IMR-90 (cell line): ENCODE measurements at places on chromosomes 12 and 14. TPM values are rescaled to one million over a fixed set of nuclear protein-coding genes. Genes with fewer than 3 reads are reported as not detected.

Gene RSRC2
- 18.6 and 41.7 TPM in 2 replicates for total RNA-seq

Gene RASAL1
- not detected in 2 replicates for total RNA-seq

Gene GLS2
- total RNA-seq: under 0.01 and 0.36 TPM in 2 replicates

Gene DLGAP5
- total RNA-seq: 19.0 and 40.3 TPM in 2 replicates

Gene TAS2R8
- total RNA-seq: not detected in 2 replicates

Gene TBC1D30
- 0.18 and 0.28 TPM in 2 replicates for total RNA-seq

Gene REM2
- under 0.01 TPM in 2 replicates for total RNA-seq

Gene COX8C
- not detected in 2 replicates for total RNA-seq

Gene STXBP6
- total RNA-seq: 14.3 and 15.6 TPM in 2 replicates

Gene KDM5A
- total RNA-seq: 66.7 and 95.9 TPM in 2 replicates

Gene ASB8
- total RNA-seq: 20.8 and 26.7 TPM in 2 replicates

Gene HOXC12
- total RNA-seq: not detected in 2 replicates

Gene KCNH3
- total RNA-seq: 0.28 TPM in 1 of 2 replicates, not detected in the other

Gene CCDC177
- total RNA-seq: not detected in 2 replicates

Gene TMEM233
- total RNA-seq: not detected in 2 replicates

Gene ZFYVE26
- total RNA-seq: 10.3 and 11.1 TPM in 2 replicates

Gene LRP1-AS
- not detected in 2 replicates for total RNA-seq

Gene PLXNC1
- 1.1 and 1.6 TPM in 2 replicates for total RNA-seq

Gene SMCO2
- not detected in 2 replicates for total RNA-seq

Gene GTF2H3
- total RNA-seq: 53.0 and 80.3 TPM in 2 replicates

Gene TRPV4
- total RNA-seq: 1.1 TPM in 2 replicates

Gene GLI1
- 1.3 and 1.4 TPM in 2 replicates for total RNA-seq
